CD4-positive, CD25-positive, alpha-beta regulatory T cell (primary cell): ENCODE measurements at places on chromosomes 6 and 20.
A peak's percentile ranks its signal among the peaks of the same experiment; 100 is the strongest.

DNA sequence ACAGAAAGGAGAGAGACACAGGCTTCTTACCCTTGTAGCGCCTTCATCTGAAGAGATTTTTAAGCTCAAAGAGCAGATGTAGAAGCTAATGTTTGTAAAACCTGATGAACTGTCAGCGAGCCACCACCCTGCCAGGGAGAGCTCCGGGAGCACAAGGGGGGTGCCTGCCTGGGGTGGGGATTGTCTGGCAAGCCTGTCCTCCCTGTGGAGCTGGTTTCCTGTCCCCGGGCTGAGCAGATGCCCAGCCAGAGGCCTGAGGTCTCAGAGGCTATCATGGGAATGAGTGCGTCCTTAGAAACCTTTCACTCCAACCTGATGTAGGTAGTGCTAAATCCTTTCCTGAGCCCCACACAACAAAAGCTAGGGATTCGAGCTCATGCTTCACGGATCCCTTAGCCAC, 41.9 kb upstream of the NR2E1 start:
- DNase-seq, result no peak

DNA sequence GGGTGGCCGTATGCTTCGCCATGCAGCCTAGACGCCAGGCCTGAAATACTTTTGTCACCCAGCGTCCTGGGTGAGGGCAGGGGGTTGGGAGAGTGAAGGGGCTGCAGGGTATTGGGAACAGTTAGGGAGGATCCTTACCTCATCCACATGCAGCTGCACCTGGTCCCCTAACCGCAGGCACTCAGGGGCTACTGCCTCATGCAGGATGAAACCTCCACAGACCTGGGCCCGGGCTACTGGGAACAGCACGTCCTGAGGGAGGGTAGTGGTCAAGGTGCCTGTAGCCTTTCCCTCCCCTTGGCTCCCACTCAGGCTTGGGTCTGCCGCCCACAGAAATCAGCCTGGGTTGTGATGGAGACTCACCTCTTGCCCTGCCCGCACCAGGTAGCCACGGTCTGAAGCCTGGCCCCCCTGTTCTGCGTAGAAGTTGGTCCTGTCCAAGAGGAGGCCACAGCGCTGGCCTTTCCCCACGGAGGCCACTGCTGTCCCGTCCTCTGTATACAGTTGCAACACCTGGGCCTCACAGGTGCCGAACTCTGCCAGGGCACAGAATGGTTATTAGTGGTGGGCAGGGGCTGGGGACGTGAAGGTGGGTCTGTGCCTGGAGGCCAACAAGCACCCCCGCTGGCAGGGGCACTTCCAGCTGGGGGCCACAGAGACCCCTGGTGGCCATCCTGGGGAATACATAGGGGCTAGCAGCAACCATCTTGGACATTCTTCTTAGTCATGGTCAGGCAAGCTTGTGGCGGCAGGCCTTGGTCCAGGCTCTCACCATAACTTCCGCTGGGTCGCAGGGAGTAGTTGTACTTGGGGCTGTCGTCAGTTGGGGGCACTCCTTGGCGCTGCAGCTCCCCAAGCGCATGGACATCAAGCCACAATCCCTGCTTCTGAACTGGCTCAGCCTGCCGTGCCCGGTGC, 8.6 kb downstream of the AARS2 start:
- DNase-seq, result peak; percentile 41

GRCh38 chr6:38982470-38982869, 66.1 kb upstream of the GLP1R start:
- no peak for DNase-seq

DNA sequence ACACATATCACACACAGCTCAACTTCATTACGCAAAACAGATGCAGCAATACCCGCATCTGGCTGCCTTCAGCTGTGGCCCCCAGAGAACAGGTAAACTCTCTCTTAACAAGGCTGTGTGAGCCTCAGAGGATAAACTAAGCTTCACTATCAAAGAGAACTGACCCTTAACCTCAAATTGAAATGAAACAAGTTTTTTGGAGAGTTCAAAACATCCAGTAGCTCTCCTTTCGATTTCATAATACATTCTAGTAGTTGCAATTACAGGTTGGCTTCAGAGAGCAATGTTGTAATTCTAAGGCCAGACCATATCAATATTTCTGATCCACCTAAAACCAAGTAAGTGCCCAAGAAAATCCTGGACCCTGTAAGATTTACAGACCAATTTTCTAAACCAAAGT, 113.5 kb downstream of the FAXC start:
- DNase-seq, result no peak

GRCh38 chr6:13461805-13462204, 25.6 kb downstream of the GFOD1 start:
- no peak for DNase-seq

- no peak for DNase-seq
Measured at GRCh38 chr20:24469116-24469893, at the start of gene SYNDIG1. Gene SYNDIG1 (plus strand): TSS chr20:24469629. CDS start chr20:24543098, 73,469 bp downstream.
